Kidney tubule cell (primary cell): ENCODE measurements at places on chromosomes 13 and 19.
A peak's percentile ranks its signal among the peaks of the same experiment; 100 is the strongest.

- DNase-seq, result peak; percentile 95
Observed at GRCh38 chr13:50082426-50083281, 67.4 kb downstream of the KCNRG start.

DNA sequence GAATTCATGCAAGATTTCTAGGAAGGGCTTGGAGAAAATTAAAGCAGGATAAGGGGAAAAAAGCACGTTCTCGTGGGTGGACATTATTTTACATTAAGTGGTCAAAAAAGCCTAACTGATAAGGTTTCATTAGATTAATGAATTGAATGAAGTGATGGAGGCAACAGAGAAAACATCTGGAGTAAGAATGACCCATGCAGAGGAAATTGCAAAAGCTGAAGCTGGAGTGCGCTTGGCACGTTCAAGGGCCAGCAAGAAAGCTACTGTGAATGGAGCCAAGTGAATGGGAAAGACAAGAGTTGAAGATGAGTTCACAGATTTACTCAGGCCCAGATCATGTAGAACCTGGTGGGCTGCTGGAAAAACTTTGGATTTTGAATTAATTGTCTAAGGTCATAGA lies 777.9 kb downstream of the DACH1 start:
- no peak for DNase-seq

- DNase-seq, result no peak
Observed at GRCh38 chr19:10289836-10290356, at the start of gene ICAM5. Gene ICAM5 (plus strand): TSS chr19:10289952. CDS start chr19:10290044, 92 bp downstream.

GRCh38 chr19:45469945-45470761 lies 2.4 kb downstream of the FOSB start:
- DNase-seq, result peak; percentile 98

DNA sequence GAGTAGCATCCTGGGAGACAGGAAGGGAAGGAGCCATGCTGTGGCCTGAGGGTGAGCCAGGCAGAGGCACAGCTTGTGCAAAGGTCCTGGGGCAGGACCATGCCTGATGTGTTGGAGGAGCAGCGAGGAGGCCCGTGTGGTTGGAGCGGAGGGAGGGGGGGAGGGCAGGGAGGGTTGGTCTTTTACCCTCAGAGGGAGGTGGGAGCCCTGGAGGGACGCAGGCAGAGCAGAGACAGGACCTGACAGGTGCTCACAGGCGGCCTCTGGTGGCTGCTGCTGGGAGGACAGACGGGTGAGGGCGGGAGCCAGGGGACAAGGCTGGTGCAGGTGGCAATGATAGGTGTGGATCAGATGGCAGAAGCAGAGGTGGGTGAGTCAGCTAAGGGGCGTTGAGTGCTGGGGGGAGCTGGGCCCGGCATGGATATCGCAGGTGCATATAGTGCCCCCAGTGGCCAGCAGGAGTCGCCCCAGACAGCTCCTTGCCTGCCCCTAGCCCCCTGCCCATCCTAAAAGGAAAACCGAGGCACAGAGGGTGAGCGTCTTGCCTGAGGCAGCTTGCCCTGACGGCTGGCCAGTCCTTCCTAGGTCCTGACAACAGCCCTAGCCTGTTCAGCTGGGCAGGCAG lies 9.8 kb upstream of the GNA15 start:
- DNase-seq, result peak; percentile 67
